Cerebellar cortex (tissue), 1 donor: ENCODE measurements at places on chromosomes 13 and 19.
A peak's percentile ranks its signal among the peaks of the same experiment; 100 is the strongest.

GRCh38 chr13:111043575-111043982 lies 71.5 kb upstream of the ARHGEF7 start:
- no peak for DNase-seq

- DNase-seq, result peak; percentile 28
These were observed 85.1 kb downstream of the RNASEH2B start for GRCh38 chr13:50994651-50995050.

GRCh38 chr19:30810726-30811125 lies 438.5 kb downstream of the ZNF536 start:
- no peak for DNase-seq

DNA sequence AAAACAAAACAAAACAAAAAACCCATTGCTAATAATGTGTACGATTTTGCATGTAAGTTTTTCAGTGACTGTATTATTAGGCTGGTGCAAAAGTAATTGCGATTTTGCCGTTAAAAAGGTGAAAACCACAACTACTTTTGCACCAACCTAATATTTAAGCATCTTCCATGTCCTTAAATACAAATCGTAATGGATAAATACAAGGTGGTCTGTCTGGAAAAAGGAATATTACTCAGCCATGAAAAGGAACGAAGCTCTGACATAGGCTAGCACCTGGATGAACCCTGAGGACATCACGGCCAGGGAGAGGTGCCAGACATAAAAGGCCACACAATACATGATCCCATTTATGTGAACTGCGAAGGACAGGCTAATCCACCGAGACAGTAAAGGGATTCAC lies 33.2 kb downstream of the GADD45B start:
- no peak for DNase-seq

DNA sequence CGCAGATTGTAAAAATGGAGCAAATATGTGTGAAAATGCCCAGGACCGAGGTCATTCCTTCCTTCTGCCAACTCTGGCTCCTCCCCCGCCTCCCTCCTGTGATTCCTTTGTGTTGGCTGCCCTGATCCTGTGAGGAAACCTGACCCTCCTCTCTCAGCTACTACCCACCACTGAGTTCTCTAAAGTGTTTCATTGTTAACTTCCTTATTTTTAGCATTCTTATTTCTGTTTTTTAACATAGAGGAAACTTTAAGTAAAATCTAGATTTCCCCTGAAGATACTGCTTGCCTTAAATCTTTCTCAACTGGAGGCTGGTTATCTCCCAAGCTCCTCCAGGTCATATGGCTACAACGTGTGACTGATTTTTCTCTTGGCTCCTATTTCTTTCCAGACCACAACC lies 21.7 kb upstream of the FBXL3 start:
- DNase-seq, result no peak

DNA sequence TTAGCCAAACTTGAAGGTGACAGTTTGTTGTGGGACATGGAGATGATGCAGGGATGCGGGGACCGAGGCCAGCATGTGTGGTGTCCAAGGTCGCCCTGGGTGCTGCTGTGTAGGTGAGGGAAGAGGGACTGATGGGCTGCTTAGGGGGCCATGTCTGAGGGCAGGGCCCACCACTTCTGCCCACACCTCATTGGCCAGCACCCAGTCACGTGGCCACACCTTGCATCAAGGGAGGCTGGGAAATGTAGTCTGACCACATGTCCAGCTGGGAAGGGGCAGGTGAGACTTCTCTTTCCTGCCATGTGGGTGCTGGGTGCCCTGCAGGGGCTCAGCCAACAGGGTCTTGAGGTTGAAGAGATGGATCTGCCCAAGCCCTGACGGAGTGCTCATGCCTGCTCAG lies 88.9 kb downstream of the KDM4B start:
- peak; percentile 47 for DNase-seq

DNA sequence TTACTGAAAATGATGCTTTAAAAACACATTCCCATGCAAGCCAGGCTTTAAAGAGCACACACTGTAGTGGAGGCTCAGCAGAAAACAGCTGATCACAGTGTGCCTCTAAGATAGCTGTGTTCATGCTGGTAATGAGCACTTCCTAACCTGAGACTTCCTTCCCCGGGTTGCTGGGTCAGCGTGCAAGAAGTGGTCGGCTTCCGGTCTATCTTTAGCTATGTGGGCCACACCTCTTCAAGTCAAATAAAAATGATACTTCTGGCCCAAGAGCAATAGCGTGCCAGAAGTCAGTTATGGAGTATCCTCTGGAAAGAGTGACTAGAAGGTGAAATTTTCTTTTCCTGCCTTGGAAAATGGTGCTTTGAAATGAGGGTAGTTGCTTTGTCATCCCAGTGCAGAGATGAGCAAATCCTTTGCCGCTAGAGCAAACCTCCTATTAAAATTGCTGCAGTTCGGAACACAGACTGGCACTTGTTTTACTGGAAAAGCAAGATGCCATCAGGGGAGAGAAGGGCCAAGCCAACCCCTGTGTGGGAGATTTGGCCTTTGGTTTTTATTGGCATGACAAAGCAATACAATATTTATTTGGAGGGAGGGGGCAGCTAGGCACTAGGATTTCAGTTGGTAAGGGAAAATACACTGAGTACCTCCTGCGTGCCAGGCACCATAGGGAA lies 64.2 kb downstream of the ARHGAP35 start:
- DNase-seq, result no peak

DNA sequence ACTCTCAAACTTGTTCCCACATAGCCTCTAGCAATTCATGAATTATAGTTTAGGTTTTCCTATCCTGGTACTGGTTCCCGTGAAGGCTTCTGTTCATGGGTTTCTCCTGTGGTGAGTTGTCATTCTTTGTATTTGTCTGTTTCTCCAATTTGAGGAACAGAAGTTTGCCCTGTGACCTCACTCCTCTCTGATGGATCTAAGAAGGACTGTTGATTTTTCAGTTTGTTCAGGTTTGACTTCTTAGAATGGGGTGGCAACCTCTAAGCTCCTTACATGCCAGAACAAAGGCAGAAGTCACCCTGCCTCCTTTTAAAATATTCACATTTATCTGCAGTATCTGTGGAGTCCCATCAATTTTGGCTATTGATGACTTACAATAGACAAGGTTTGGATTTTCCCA lies 354.0 kb downstream of the SPRY2 start:
- DNase-seq, result no peak

- DNase-seq, result peak; percentile 48
These were observed 58.3 kb upstream of the CLDN10 start for GRCh38 chr13:95494082-95494681.

GRCh38 chr13:110263888-110264287 lies 43.1 kb downstream of the COL4A1 start:
- no peak for DNase-seq

GRCh38 chr13:95099541-95099940 lies 201.7 kb downstream of the ABCC4 start:
- no peak for DNase-seq

DNA sequence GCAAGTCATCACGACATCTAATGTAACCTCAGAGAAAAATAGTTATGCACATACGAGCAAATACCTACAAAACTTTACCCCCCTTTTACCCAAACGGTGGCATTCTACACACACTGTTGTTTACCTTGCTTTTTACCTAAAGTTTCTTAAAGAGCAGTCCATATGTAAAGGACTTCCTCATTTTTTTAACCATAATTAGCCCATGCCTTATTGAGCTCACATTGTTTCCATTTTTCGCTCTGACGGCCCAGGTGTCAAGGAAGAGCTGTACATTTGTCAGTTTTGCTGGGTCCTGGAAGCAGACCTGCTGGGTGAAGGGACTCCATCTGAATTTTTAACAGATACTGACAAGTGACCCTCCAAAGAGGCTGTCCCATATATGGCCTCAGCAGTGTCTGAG lies 89.4 kb downstream of the STK24 start:
- no peak for DNase-seq

DNA sequence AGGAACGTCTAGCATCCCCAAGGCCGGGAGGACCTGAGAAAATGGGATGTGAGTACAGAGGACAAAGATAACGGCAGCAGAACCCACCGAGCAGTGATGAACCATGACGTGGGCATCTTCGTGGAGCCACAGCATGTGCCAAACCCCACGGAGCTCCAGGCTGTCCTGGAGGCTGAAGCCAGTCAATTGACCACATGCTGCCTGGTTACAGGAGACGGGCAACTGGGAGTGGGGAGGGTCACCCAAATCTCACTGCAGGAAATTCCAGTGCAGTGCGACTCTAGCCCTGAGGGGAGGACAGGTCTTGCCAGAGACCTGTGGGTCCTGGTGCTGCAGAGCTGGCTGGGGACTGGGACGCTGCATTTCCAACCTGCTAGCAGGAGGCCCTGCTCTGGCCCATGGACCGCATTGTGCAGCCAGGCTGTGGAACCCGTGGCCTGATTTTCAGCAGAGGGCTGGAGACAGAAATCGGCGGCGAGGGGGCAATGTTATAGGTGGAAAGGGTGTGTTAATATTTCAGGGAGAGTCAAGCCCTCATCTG lies 3.2 kb upstream of the GRTP1 start:
- DNase-seq, result no peak

DNA sequence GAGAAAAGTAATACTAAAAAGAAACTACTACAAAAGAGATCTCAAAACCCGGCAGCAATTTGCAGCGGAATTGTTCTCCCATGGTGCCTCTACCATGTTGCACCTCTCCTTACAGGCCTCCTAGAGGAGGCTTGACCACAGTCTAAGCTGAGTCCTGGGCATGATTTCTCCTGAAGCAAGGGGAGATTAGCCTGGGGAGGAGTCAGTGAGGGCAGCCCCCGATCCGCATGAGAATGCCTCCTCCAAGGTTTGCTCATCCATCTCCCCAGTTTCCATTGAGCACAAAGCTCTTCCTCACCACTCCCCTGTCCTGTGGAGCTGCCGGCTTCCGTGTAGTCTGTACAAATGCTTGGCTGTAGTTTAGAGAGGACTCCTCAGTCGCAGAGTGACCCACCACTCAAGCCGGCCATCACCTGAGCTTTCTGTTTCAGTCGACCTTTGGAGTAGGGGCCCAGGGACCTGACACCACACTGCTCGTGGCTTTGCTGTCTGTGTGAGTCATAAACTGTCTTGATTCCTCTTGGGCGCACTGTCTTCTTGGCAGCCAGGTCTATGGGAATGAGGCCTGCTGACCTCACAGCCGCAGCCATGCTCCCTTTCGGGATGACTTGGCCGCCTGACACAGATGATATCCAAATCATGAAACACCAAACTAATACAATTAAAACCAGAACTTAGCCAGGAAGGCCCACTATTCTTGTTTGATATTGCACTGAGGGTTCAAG lies 72.3 kb downstream of the C1QTNF9 start:
- no peak for DNase-seq

GRCh38 chr19:50823389-50824042 lies at the start of gene KLK1:
Gene KLK1, minus strand, starts transcription at chr19:50823787. Its CDS starts 39 bp downstream, at chr19:50823748.
- DNase-seq, result no peak

DNA sequence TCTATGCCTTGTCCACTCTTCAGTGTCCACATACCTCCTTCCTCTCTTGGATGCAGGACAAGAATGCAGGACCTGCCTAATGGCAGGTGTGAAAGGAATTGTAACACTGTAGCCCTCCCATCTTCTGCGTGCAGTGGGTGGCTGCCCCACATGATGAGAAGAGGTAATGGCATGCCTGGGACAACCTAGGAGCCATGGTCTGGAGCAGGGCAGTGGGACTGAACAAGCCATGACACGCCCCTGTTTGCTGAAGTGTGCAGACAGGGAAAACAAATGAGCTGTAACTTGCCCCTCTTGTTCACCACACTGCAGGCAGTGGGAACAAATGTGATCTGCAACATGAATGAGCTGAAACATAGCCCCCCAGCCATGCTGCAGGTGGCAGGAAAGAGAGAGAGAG lies 192.2 kb downstream of the PCDH17 start:
- DNase-seq, result no peak

DNA sequence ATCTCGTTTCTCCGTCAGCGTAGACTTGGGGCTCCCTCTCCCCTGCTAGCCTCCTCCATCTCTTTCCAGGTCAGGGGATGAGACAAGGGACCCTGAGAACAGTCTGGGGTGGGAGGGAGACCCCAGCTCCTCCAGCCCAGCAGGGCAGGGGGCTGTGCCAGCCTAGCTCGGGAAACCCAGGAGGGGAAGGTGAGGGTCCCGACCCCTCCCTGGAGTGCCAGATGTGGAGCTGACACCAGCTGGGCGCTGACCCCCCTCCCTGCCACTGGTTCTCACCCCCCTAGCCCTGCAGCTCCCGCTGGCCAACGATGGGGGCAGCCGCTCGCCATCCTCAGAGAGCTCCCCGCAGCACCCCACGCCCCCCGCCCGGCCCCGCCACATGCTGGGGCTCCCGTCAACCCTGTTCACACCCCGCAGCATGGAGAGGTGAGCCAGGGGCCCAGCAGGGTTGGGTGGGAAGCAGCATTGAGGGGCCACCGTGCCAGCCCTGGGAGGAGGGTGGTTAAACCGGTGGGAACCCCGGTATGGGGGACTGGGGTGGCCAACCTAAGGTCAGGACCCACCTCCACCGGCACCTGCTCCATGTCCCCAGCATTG lies 5.1 kb upstream of the TGFBR3L start:
- DNase-seq, result no peak

GRCh38 chr19:16394681-16395375 lies 70.2 kb downstream of the KLF2 start:
- DNase-seq, result no peak

DNA sequence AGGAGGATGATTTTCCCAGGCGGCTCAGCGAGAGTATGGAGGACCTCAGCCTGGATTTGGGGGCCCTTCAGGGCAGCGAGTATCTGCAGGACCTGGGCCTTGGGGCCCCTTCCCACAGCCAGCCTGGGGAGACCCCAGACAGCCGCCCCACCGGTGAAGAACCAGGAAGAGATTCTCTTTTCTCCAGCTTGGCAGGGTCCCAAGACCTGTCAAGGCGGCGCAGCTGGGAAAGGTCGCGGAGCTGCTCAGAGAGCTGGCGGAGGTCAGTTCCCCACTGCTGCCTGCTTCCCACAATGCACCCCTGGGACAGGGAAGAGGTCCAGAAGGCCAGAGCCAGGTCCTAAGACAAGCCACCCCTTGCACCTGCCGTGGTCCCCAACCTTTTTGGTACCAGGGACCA lies 24.1 kb downstream of the ARHGEF18 start:
- DNase-seq, result no peak

GRCh38 chr19:49489601-49490167 lies 2.3 kb downstream of the RPL13A start:
- DNase-seq, result no peak

GRCh38 chr13:112516218-112516617 lies 71.7 kb downstream of the TUBGCP3 start:
- DNase-seq, result no peak

DNA sequence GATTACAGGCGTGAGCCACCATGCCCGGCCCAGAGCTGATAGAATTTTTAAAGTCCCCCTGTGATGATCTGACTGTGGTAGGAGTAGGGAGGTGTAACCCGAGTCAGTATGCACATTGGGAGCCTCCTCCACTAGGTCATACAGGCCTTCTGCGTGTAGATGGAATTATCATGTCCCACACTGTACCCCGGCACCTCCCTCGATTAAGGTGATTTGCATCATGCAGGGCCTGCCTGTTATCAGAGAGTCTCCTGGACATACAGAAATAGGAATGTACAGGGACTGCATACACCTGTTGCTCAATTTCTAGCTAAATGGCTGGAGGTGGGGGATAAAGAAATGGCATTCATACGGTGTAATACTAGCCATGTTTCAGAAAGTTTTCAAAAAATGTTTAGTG lies 922 bp upstream of the ERVK3-1 start:
- no peak for DNase-seq

GRCh38 chr13:94896719-94897317 lies 184.5 kb upstream of the SOX21 start:
- DNase-seq, result no peak
